ENCODE measurements at places on chromosomes 3 and 15.

GRCh38 chr3:39196671-39197356 lies 4.4 kb upstream of the XIRP1 start:
- no peak for DNase-seq

- DNase-seq: no peak
Observed at GRCh38 chr3:16319723-16320122, 54.7 kb downstream of the OXNAD1 start.

- DNase-seq: no peak
Observed at GRCh38 chr15:25682340-25682739, 180.8 kb downstream of the ATP10A start.

- DNase-seq: no peak
Observed at GRCh38 chr3:141243271-141243707, 11.7 kb downstream of the PXYLP1 start.
